ENCODE measurements at places on chromosomes 3 and 15.
A peak's percentile ranks its signal among the peaks of the same experiment; 100 is the strongest.

- DNase-seq = no peak
Measured at GRCh38 chr15:80482696-80483095, 78.5 kb downstream of the ARNT2 start.

GRCh38 chr15:65917407-65917756 lies 48.1 kb downstream of the RAB11A start:
- DNase-seq = no peak

- DNase-seq = no peak
Measured at GRCh38 chr3:46068501-46068900, 41.2 kb upstream of the XCR1 start.

DNA sequence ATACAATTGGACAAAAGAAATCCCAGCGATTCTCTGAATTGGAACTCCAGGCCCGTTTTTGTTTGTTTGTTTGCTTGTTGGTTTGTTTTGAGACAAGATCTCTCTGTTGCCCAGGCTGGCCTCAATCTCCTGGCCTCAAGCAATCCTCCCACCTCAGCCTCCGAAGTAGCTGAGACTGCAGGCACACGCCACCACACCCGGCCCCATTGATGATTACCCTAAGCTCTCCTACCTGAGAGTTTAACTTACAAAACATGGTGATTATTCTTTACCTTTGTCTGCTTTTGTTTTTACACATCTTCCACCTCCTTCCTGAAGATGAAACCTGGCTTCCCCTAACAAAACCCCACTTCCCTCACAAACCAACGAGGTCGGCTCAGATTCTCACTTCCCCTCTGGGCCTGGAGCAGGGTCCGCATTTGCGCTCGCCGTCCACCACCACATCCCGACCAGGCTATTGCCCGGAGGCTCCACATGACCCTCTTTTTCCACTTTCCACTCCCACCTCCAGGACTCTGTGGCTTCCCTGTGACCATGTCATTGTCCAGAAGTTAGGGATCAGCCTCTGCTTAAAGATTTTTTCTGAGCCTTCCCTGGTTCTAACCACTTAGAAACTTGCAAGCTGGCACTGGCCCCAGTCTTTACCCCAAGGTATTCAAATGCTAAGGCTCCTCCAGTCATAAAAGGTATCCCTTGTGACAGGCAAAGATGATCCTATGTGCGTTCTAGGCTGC lies 14.8 kb downstream of the KLHL6 start:
- DNase-seq = no peak

DNA sequence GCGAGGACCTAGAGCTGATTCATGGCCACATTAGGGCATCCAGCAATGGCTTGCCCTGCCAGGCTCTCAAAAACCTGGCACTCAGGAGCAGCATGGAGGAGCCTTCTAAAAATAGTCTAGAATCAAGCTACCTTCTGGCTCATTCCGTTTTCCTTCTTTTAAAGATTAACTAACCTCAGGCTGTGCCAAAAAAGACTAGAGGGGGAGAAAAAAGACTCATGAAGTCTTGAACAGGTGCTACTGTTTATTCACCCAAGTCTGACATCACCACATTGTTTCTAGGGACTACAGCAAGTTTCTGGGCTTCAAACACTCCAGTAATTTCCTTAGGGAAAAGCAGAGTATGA lies 125.8 kb downstream of the TNIK start:
- no peak for DNase-seq

GRCh38 chr3:171824116-171824515 lies 13.8 kb upstream of the PLD1 start:
- DNase-seq = peak; percentile 17

DNA sequence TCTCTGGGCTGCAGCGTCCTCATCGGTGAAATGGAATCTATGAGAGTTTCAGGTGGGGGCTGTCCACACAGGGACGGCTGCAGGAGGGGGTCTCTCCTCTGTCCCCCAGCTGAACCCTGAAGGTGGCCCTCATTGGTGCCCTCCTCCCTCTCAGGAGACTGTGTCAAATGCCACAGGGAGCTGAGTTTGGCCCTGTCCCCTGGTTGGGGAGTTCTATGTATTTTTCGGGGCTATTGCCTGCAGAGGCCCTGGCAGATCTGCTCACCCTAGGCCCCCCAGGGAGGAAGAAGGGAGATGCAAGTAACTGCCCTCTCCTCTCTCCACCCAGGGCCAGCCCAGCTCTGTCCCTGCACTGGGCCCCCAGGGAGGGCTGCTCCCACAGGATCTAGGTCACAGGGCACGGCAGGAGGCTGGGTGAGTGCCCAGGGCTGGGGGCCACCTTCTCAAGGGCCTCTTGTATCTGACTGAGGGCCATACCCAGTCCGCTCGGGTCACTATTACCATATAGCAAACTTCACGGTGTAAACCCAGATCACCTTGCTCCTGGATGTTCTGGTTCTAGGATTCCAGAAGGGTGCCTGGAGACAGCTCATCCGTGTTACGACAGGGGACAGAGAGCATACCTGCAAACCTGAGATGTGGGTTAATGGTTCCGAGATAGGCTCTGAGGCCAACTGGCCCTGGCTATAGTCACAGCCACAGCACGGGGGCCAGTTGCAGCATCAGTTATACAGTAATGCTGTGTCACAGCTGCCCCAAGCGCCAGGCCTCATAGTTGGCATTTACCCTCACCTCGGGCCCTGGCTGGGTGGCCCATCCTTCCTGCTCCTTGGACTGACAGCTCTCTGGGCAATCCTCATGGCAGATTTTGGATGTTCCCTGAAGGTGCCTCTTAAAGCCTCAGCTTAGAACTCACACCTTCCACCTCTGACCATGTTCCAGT lies 102.4 kb upstream of the PRR23E start:
- DNase-seq = no peak

DNA sequence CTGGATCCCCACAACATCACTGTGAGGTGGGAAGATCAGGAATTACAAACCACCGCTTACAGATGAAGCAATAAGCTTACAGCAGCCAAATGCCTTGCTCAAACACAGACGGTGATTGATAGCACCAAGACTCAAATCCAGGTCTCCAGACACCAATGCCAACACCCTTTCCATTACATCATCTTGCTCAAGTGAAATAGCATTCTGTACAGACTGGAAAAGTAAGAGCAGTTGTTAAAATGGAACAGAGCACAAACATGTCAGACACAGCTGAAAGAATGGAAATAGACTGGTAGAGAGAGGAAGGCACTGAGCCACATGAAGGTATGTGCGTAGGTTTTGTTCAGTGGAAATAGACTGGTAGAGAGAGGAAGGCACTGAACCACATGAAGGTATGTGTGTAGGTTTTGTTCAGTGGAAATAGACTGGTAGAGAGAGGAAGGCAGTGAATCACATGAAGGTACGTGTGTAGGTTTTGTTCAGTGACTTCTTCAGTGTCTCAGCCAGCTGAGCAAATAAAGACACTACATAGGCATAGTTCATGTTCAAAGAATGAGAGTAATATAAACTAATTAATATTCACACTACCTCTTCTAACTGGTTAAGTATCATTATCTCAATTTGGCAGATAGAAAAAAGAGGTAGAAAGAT lies 15.6 kb downstream of the CLDN1 start:
- DNase-seq = no peak

- no peak for DNase-seq
Measured at GRCh38 chr3:122183521-122183892, at the start of gene CASR. Gene CASR, plus strand, starts transcription at chr3:122183668. Its CDS starts 70,522 bp downstream, at chr3:122254190.

- no peak for DNase-seq
Measured at GRCh38 chr15:72198356-72199204, 993 bp upstream of the GRAMD2A start.

GRCh38 chr3:106913111-106913698 lies 464.0 kb upstream of the CCDC54 start:
- DNase-seq = no peak

- no peak for DNase-seq
Measured at GRCh38 chr3:27723815-27724458, 1.8 kb upstream of the EOMES start.

- DNase-seq = peak; percentile 29
Measured at GRCh38 chr15:68815598-68815997, 5.1 kb downstream of the ANP32A start.

GRCh38 chr3:196528639-196529233 lies 13.6 kb upstream of the SMCO1 start:
- peak; percentile 90 for DNase-seq

DNA sequence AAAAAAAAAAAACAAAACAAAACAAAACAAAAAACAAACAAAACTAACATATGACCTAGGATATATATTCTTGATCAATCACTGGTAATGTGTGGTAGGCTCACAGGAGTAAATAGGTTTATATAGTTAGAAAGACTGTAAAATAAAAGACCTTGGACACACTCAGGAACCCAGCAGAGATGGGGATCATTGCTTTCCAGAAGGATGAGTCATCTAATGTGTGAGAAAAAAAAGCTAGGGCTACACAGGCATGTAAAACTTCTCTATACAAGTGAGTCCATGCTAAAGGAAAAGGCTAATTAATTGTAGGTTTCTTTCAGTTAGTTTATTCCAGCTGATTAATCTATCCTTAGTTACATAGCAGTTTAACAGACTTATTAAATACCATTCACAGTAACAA lies 710.3 kb upstream of the ARPP21 start:
- no peak for DNase-seq

DNA sequence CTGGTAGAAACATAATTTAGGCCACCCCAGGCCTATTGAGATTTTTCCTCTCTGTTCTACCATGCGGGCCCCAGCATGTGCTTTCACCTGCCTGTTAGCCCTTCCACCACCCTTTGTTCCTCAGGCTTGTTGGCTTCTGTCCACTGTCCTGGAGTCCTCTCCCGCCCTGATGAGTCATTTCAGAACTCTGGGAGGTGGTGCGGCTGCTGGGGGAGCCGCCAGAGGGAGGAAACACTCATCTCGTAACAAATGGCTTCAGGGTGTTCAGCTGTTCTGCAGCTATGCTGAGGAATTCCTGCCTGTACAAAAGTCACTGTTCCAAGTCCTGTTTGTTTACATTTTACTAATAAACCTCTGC lies 36.3 kb downstream of the LRTM1 start:
- DNase-seq = no peak

- DNase-seq = peak; percentile 39
Measured at GRCh38 chr15:101180620-101181307, 71.1 kb downstream of the CHSY1 start.

DNA sequence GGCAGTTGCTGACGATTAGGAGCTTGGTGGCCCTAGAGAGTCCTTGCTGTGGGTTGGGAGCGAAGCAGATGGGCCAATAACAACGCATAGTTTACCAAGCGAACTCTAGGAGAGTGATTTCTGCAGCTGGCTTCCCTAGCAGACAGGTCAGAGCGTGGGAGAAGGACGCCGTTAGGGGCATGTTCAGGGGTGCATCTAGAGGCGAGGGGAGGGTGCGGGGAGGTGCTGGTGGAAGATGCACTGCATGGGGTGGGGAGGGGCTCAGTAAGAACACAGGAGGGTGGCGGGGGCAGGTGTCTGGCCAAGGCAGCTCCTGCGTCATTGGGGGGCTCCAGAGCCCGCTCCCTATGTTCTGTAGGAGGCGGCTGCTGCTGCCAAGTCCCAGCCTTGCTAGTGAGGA lies 8.9 kb downstream of the APBA2 start:
- no peak for DNase-seq

GRCh38 chr15:42020713-42021273 lies at the start of gene PLA2G4E:
Gene PLA2G4E, minus strand, starts transcription at chr15:42021042. Its CDS starts 12 bp downstream, at chr15:42021030.
- DNase-seq = no peak

DNA sequence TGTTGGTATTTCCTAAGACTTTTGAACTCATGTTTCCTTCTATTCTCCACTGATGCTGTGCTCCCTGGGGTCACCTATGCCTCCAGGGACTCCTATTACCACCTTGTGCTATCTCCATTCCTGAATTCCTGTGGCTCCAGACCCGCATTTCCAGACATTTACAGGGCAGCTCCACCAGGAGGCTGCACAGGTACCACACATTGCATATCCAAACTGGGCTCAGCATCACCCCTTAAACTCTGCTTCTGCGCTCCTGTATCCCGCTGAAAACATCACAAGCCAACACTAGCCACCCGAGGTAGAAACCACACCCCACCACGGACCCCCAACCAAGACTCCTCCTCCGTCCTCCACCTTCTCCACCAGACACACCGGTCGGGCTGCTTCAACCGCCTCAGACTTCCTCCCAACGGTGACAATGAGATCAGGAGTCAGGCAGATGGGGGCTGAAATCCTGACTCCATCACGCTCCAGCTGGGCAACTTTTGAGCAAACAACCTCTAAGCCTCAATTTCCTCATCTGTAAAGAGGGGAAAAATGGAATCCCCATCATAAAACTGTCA lies 10.4 kb downstream of the TNK2 start:
- DNase-seq = no peak

DNA sequence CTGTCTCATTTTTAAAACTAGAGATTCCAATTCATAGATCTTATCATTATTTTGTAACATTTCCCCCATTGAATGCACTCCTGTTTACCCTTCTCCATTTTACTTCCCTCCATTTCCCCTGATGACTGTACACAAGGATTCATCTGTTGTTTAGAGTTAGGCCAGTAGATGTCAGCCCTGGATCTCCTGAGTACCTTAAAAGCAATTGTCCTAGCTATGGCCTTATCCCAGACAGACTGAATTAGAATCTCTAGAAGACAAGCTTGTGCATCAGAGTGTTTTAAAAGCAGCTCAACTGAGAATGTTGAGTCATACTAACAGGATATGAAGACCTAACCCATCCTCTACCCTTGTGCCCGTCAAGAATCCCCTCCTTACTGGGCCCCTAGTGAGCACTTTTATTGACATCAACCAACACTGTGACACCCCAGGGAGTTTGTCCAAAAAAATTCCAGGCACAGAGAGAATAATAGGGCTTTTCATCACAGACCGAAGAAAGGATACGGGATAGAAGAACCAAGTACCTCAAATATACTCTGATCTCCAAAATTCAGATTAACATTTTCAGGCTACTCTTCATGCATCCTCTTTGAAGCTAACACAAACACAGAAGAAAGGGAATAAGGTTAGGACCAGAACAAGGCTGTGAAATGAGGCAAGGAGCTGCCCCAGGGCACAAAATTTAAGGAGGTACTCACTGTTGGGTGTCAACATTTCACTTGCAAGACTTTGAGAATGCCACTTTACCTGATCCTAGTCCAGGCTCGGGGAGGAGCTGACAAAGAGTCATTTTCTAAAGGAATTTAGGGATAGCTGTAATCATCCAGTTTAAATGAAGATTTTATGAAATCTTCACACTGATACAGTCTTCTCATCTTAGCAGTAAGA lies 17.1 kb downstream of the ZBED2 start:
- no peak for DNase-seq

GRCh38 chr3:189914799-189915198 lies 205.9 kb downstream of the P3H2 start:
- DNase-seq = no peak

All from erythroblast (primary cell).